ENCODE measurements at places on chromosomes 2 and 18.

- DNase-seq, result no peak
Observed at GRCh38 chr2:100285011-100285410, 37.3 kb downstream of the LONRF2 start.

DNA sequence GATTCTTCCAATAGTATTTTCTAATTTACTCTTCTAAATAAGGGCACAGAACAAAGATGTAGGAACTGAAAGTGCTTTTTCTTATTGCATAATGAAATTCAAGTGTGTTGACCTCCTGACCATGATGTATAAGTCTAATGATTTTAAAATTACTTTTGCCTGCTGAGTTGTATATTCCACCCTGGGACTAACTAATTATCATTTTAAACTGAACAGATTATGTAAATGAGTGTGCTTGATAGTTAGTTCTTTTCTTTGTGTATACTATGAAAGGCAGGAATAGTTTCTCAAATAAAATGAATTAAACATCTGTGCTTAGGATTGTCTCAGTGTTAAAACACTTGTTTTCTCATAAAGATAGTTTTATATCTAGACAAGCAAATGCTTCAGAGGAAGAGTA is 284.5 kb downstream of the RIT2 start:
- DNase-seq, result no peak

DNA sequence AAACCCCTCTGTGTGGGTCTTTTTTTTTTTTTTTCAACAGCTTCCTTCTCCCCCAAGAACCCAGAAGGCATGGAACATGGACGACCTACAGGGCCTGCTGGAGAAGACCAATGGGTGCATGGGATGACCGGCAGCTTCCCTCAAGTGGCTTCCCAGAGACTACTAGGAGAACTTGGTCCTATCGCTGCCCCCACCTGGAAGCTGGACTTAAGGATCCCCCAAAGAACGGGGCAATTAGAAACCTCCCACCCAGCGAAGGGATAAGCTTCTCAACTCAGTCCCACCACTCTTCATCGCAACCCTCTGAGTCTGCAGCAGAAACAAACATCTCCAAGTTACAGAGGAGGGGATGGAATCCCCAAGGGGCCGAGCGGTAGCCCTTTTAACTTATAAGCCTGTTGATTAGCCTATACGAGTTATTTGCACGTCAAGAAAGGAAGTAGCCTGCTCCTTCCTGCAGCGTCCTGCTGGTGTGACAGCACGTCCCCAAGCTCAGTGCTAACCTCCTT is 1.4 kb downstream of the ACTR1B start:
- no peak for DNase-seq

DNA sequence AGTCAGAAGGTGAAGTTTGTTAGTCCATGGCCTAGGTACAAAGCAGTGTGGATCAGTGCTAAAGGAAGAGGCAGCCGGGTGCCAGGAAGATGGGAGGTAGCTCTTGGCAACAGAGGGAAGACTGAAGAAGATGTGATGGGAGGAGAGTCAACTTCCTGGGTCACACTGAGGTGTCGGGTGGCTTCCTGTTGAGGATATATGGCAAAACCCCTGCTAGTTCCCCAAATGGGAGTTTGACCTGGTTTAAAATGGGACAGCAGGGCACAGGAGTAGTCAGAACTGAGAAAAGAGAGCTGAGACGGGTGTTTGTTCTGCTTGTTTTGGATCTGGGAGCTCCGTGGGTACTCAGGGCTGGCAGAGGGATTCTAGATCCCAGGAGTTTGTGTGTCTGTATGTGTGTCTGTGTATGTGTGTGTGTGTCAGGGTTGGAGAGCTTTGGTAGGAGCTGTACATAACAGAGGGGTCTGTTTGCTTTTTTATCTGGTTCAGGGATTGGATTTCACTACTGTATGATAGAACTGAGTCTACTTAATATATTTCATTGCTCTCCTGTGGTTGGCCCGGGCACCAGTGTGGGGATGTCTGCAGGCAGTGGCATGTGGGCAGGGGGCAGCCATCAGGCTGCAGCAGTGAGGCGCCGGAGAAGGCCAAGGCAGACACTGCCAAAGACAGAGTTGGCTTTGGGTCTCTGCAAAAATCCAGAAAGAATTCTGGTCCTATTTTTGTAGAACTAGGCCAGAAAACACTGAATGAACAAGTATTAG is 17.1 kb downstream of the MXD1 start:
- no peak for DNase-seq

DNA sequence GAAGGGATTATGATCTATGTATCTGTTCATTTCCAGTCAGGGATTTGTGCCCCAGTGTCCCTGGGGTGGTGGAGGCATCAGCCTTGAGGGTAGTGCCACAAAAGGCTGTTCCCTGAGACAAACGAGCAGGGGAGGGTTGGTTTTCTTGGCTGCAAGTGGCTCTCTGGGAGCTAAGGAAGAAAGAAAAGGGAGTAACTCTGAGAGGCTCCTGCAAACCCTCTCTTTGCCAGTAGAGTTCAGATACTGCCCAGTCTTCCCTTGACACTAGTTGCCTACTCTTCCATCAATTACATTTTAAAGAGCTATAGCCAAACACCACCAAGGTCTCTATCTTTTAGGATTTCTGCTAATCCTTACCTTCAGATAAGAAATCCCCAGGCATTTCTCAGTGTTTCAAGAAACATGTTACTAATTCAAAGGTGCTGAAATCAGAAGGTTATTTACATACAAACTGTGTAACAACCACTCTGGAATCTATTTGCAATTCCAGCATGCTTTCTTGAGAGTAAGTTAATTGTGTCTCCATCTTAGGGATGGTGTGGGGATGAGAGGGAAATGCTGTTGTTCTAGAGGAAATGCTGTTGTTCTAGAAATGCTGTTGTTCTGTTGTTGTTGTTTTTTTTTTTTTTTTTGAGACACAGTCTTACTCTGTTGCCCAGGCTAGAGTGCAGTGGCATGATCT is 18.7 kb upstream of the KCTD1 start:
- DNase-seq, result no peak
